Activated naive CD4-positive, alpha-beta T cell (primary cell): ENCODE measurements at places on chromosomes 3 and 15.

DNA sequence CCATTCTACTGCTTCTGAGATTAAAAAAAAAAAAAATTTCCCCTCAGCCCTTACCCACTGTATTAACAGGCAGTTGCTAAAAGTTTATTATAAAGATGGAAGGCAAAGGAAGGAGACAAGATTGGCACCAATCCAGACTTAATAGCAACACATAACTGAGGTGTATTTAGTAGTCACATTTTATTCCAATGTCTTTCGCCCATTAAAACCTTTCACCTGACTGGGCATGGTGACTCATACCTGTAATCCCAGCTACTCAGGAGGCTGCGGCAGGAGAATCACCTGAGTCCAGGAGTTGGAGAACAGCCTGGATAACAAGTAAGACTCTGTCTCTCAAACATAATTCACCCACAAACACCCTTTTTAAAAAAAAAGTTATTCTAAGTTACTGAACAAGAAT, 4.4 kb downstream of the ACAP2 start:
- DNase-seq: no peak

GRCh38 chr3:141863491-141863890, 13.0 kb upstream of the ATP1B3 start:
- DNase-seq: no peak

DNA sequence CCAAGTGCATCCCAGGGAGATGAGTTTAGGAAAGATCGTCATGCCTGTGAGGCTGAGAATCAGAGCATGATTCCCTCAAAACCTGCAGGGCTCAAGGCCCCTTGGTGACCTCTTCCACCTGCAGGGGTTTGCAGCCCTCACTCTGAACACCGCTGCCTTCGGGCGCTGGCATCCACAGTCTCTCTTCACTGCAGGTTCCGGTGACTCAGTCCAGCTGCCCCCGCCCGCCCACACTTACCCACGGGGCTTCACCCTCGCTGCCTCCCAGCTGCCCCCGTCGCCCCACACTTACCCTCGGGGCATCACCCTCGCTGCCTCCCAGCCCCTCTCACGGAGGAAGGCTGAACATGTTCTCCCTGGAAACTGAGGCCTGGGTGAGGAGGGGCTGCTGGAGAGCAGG, 277.1 kb downstream of the XXYLT1 start:
- no peak for DNase-seq

DNA sequence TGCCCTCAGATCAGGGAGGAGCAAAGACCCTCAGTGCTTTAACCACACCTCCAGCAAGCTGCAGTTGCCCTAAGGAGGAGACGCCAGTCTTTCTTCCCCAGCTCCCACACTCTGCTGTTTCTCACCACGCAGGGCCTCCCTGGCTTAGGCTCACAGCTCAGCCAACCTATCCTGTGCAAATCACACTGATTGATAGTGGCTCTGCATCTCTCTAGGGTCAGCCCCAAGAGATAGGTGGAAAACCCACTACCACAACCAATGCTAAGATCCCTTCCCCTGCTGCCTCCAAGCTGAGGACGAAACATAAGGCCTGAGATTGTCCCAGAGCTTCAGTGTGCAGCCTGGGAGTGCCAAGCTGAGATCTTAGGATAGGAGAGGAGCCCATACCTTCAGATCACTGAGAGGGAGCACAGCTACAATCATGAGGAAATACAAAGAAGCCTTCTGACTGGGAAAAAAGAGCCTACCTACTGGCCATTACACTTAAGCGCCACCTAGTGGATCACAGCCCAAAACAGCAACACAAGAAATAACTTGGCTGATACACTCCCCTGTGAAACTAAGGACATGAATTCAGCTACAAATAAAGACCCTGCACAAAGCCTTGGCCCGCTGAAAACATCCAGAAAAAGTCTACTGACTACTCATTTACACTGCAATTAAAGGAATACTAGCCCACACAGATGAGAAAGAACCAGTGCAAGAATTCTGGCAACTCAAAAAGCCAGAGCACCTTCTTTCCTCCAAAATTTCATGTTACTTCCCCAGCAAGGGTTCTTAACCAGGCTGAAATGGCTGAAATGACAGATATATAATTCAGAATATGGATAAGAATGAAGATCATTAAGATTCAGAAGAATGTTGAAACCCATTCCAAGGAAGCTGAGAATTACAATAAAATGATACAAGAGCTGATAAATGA, 271.5 kb upstream of the DCBLD2 start:
- no peak for DNase-seq

DNA sequence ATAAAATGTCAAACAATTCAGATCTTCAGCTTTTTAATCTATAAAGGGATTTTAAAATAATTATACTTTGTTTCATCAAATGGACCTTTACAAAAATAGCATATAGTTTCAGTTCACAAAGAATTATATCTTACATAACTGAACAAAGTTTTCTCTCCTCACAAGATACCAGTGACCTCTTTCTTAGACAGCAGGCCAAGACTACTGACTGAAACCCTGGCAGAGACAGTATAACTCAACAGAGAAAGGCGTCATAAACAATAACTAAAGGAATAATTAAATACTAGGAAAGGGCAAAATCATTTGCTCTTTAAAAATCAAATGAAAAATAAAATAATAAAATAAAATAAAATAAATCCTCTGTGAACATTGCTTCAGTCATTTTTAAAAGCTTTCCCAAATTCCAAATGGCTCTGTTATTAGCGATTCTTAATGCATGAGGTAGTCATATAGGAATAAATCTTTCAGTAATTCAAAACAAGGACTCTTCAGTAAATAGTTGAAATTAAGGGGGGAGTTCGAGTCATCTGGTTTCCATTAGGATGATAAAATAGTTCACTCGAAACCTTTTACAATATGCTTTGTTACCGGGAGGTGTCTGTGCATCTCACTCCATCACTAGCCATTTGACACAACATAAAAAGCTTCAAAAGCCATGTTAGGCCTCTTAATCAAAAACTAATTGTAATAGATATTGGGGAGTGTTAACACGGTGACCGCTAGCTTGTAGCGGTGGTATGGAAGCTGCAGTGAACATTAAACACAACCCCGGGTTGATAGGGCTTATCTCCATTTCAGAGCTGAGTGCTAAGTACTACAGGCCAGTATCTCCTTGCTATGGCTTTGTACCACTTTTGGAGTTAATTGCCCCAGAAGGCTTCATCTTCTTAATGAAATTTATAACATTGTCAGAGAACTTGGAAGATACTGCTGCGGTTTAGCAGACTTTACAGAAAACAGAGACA, 142.9 kb upstream of the NR2F2 start:
- DNase-seq: no peak

DNA sequence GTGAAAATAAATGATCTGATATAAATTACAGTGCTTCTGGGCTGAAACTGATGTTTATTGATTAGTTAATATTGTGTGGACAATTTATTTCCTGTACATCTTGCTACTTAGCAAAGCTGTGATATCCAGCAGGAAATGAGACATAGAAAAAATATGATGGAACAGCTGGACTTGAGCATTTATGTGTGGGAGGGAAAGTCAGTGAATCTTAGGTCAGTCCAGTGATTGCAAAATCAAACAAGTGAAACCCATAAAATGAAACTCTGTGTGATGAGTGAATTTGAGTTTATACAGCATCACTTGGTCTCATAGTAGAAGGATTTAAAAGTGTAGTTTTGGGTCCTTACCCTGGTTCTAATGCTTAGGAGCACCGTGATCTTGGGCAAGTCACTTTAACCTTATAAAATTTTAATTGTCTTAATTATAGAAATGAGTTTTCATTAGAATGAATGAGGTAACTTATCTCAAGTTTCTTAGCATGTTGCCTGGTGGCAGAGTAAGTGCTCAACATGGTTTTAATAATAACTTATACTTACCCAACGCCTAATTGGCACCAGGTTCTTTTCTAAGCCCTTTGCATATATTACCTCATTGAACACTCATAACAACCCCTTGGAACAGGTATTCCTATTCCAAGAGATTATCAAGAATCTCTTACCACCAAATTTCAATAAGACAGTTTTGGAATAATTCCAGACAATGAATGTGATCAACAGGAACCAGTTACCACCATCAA, 194.6 kb downstream of the ADAMTSL3 start:
- DNase-seq: no peak

DNA sequence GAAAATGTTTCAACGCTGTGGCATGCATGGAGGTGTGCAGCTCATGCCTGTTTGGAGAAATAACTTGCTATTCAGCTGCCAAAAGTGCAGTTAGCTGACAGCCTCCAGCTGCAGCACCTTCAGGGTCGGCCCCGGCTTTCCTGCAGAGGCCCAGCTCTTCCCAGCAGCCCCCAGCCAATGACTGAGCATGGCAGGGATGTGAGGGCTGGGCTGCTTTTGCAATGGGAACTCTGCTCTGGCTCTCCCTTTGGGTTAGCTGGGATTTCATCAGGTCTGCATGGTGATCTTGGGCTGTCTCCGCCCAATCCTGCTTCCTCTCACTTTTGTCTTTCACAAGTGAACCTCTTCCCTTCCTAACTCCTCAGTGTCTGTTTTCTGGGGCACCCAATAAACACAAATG, 396.6 kb downstream of the EPHB1 start:
- no peak for DNase-seq

- no peak for DNase-seq
These were observed 447.8 kb upstream of the THBS1 start for GRCh38 chr15:39132954-39133600.

DNA sequence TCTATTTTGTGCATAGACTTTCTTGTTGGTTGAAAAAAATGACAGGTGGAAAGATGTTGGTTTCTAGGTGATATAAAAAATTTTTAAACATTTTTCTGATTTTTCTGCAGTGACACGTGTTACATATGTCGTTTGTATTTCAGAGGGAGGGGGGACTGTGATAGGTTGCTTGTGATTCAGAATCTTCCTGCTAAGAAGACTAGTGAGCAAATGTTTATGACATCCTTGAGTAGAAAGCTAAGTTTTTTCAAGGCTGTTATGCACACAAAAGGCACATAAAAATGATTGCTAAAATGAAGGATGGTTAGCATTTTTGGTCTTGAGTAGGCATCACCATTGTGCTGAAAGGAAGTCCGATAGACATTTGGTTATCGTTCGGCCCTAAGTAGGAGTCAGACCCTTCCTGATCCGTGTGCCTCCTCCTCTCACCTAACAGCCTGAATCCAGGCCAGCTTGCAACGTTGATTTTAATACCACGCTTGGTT, 1.5 kb downstream of the ZNF639 start:
- no peak for DNase-seq
